ENCODE measurements at places on chromosomes 2 and 18.

GRCh38 chr2:223057569-223057968 is 5.6 kb downstream of the KCNE4 start:
- DNase-seq, result no peak

GRCh38 chr2:111148225-111148873 is 27.6 kb downstream of the BCL2L11 start:
- no peak for DNase-seq

- DNase-seq, result no peak
Observed at GRCh38 chr2:48169141-48169592, 262.9 kb upstream of the FBXO11 start.

DNA sequence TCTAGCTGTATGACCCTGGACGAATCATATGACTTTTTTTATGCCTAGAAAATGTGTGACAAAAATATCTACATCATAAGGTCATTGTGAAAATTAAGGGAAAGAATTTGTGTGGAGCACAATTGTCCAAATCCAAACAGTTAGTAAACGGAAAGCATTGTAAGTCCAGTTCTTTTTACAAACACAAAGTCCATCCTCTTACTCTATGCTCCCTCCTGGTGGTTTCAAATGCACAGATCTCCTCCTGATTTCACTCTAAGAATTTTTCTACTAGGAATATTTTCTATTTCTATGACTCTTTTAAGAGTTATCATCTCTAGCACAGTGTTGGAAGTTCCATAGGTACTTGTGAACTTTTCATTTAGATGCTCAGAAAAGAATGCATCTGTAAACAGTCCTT is 125.2 kb upstream of the ARL5A start:
- DNase-seq, result no peak

GRCh38 chr2:4272261-4272858 is 569.0 kb downstream of the DCDC2C start:
- DNase-seq, result no peak

DNA sequence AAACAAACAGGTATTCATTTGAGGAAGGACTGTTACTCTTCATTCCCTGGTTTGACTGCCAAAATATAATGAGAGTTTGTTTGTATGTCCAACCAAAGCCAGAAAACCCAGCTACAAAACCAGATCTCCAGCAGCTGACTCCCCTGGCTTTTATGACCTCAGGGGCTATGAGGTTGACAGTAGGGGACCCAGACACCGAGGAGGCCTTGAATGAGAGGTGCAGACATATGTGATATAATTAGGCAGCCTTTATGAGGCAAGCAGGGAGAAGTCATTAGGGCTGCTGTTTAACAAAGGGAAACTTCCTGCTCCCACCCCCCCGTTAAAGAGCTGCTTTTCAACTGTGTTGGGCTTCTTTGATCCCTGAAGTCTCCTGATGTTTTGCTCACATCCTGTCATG is 236.7 kb downstream of the SLC4A3 start:
- no peak for DNase-seq

DNA sequence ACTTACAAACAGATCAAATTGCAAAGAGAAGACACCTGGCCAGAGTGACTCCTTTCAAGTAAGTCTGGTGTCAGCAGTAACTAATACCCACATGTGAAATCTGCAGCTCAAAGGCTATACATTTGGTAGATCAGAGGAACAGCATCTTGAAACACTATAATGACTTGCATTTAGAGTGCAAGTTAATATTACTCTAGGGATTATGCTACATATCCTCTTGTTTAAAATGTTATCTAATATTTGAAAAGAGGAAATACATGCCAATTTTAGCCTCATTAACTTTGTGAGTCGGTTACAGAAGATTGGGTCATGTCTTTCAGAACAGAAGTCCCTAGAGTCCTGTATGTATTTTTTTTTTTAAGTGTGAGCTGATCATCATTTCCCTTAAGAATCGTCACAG is 15.2 kb downstream of the LANCL1 start:
- DNase-seq, result no peak

- no peak for DNase-seq
Observed at GRCh38 chr18:8792688-8793316, 87.4 kb downstream of the MTCL1 start.

DNA sequence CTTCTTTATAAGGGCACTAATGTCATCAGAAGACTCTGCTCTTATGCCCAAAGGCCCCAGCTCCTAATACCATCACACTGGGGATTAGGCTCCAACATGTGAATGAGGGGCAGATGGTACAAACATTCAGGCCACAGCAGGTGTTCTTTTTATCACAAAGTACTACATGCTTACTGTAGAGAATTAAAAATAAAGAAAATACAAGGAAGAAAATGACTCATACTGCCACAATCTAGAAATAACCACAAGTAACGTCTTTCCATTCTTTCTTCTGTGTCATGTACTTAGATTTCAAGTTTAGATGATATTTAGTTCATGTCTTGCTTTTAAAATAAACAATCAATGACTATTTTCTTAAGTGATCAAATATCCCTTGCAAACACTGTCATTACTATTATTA is 100.3 kb upstream of the NEDD4L start:
- DNase-seq, result no peak

DNA sequence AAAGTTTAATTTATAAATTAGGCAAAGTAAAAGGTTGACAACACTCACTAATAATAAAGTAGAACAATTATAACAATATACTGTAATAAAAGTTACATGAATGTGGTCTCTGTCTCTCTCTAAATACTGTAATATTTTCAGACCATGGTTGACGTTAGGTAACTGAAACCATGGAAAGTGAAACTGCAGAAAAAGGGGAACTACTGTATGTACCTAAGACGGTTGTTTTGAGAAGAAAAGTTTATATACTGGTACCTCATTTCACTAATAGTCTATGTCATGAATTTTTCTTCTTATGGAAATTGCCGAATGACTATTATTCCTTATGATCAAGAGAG is 166.7 kb upstream of the ZNF521 start:
- DNase-seq, result no peak

- DNase-seq, result no peak
Observed at GRCh38 chr2:1660656-1661640, 83.4 kb downstream of the PXDN start.

DNA sequence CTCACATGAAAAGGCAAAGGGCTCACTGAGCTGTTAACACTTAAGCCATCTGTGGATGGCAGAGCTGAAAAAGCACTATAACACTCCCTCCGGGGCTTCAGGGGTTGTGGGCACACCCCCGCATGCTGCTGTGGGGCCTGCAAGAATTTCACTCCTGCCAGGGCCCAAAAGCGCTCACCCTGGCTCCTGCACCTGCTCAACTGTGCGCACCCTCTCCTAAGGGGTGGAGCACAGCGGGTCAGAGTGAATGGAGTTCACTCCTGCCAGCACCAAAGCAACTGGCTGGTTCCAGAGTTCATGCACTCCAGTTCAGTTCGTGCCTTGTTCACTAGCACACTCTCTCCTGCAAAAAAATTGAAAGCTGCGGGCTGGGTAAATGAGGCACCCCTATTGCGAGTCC is 814.2 kb upstream of the SLC39A10 start:
- no peak for DNase-seq

GRCh38 chr2:168025487-168026202 is 221.8 kb downstream of the STK39 start:
- no peak for DNase-seq

DNA sequence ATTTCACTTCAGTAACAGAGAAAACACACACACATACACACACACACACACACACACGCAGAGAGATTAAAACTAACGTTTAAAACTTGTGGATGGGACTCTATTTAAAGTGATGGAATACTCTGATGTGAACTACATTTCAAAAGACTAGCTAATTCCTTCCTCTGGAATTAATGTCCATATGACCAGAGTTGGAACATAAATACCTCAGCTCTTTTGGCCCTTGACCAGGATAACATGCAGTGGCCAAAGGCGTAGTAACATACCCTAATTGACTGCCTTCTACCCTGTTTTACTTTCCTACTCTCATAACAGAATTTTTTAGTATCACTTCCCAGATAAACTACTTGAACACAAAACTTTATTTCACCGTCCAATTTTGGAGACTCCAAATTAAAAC is 671.3 kb upstream of the CHAC2 start:
- no peak for DNase-seq

DNA sequence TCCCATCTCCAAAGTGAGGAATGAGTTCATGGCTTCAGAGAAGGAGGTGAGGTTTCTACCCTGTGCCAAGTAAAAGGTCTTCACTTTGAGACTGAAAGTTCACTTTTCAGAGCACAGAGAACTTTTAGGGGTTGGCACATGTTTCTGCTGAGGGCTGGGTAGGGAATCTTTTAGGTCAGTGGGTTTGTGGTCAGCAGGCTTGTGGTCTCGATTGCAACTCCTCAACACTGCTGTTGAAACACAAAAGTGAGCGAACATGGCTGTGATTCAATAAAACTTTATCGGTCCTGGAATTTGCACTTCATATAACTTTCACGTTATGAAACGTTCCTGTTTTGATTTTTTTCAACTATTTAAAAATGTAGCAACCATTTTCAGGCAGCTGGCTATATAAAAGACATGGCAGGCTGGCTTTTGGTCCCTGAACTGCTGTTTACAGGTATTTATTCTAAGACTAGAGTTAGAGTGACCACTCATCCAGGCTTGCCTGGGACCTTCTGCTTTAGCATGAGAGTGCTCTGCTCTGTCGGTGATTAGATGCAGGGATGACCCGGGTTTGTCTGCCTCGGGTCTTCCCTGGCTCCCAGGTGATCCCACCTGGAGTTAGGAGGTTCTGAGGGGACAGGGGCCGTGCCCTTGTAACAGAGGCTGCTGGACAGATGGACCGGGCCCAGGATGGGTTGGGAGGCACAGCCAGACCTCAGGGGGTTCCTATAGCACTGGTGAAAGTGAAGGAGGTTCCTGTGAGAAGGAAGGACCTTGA is 62.7 kb upstream of the TAF1B start:
- no peak for DNase-seq

- DNase-seq, result no peak
Observed at GRCh38 chr18:42950732-42951131, 164.8 kb downstream of the RIT2 start.

- DNase-seq, result no peak
Observed at GRCh38 chr2:59896499-59897245, 656.8 kb downstream of the BCL11A start.

GRCh38 chr2:207401338-207401737 is 128.4 kb upstream of the CREB1 start:
- DNase-seq, result no peak

- no peak for DNase-seq
Observed at GRCh38 chr18:32160547-32160946, 29.3 kb upstream of the MEP1B start.

DNA sequence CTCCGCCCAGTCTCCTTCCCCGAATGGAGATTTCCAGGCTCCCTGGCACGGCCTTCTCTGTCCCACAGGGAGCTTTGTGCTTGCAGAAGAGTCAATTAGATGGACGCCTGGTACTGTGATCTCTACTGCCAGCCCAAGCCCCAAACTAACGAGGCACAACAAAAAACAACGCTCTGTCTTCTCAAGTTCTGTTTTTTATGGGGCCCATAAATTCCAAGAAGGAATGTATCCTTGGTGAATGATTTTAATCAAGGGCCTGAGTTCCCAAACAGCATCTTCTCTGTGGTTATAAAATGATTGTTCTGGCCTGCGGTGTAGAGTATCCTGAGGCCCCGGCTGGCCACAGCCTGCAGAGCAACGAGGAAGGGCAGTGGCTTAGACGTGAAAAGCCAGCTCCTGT is 219.5 kb downstream of the CLIP4 start:
- DNase-seq, result no peak

GRCh38 chr2:109560265-109560664 is 53.5 kb downstream of the SEPTIN10 start:
- no peak for DNase-seq

DNA sequence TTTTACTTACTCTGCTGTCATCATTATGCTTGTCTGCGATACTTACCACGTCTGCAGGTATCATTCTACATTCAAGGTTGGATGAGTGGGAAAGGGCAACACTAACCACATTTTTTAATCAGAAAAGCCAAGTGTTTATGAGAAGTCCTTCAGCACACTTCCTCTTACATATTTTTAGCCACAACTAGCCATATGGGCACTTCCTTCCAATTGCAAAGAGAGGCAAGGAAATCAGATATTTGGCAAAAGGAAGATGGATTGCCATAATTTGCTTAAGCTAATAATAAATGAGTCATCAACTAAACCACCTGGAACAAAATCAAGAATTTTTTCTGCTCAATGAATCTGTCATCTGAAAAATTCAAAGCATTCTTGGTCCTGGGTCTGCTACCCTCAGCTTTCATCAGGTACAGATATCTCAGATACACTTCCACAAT is 16.7 kb upstream of the MRO start:
- DNase-seq, result no peak

DNA sequence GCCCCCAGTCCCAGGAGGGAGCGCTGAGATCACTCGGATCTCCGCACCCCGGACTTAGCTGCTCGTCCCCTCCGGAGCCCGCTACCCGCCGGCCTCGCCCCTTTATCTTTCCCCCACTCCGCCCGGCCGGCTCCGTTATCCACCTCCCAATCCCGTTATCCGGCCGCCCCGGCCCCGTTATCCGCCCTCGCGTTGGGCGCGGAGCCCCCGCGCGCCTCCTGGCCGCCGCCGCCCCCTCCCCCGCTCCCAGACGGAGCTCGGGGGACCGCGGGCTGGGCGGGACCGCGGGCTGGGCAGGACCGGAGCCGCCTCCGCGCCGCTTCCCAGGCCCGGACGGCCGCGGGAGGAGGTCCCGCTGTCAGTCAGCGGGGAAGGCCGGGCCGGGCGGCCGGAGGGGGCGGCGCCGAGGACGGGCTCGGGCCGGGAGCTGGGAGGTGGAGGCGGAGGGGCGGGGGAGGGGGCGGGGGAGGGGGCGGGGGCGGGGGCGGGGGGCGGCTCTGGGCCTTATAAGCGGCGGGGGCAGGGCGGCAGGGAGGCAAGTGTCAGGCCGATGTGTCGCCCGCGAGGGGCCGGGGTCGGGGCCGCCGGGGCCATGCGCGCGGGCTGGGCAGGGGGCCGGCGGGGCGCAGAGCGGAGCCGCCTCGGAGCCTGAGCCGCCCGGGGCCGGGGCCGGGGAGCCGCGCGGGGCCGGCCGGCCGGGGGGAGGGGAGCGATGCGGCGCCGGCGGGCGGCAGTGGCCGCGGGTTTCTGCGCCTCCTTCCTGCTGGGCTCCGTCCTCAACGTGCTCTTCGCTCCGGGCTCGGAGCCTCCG is at the start of gene PKDCC:
PKDCC (plus strand) TSS at position 534 of the 811 bp plus-strand sequence; CDS start at position 713, 179 bp downstream.
- DNase-seq, result peak; percentile 24
